ENCODE measurements at places on chromosomes 2 and 18.

DNA sequence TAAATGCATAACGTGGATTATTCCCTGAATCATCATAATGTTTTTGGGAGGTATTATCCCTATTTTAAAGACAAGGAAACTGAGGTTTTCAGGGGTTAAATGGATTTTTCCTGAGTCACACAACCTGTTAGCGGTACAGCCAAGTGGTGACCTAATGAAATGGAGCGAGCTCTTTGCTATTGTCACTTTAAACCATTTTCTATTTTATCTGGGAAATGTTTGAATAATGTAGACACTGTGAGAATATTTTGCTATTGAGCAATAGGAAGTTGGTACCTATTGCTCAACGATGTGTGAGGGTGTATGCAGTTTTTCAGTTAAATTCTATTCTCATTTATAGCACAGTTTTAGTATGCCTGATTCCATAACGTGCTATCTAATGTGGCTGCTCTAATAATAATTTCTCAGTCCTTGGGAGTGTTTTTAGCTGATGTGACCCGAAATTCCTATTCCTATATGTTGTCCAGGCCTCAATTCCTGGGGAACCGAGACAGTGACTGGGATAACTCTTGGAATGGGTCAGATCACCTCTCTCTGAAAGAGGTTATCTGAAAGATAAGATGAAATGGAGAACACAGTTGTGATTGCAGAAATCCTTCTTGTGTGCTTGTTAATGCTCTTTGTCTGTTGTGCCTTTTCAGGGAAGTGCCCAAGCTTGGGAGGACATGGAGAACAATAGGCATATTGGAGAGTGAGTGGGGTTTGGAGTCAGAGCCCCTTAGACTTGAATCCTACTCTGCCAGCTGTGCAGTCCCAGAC lies 38.4 kb downstream of the ABCB11 start:
- no peak for DNase-seq

- DNase-seq: no peak
These were observed 101.7 kb downstream of the STK39 start for GRCh38 chr2:168145426-168146310.

GRCh38 chr2:216741223-216741593 lies 45.9 kb upstream of the IGFBP5 start:
- no peak for DNase-seq

DNA sequence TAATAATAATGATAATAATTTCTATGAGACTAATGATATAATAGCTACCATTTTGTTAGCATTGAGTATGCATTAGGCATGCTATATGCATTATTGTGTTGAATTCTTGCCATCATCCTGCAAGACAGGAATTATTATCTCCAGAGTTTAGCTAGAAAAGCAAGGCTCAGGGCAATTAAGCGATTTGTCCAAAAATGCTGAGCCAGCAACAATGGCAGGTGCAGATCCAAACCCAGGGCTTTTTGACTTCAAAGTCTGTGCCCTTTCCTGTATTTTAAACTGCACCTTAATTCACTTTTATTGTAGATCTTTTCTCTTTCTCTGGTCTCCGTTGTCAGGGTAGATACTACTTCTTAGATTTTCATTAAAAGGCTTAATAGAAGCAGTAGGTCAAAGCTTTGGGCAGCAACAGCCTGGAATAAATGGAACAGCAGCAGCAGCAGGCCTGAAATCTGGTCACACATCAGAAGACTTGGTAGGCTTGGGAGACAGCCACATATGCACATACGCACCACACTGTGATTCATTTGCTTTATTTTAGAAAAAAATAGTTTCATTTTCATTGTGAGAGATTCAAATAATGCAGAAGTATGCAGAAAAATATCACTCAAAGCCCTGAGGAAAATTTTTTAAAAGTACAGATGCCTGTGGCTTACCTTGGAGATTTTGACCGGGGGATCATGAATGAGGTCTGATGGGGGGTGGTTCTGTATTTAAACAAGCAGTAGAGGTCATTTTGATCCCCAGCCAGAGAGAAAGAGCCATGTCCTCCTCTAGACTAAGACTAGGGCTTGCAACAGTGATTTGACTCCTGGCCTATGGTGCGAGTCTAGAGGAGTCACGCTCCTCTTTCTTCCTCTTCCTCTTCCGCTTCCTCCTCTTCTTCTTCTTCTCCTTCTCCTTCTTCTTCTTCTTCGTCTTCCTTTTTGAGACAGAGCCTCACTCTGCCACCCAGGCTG lies 455.7 kb downstream of the TSN start:
- DNase-seq: no peak

- DNase-seq: no peak
These were observed 106.7 kb downstream of the METTL8 start for GRCh38 chr2:171327043-171327496.

DNA sequence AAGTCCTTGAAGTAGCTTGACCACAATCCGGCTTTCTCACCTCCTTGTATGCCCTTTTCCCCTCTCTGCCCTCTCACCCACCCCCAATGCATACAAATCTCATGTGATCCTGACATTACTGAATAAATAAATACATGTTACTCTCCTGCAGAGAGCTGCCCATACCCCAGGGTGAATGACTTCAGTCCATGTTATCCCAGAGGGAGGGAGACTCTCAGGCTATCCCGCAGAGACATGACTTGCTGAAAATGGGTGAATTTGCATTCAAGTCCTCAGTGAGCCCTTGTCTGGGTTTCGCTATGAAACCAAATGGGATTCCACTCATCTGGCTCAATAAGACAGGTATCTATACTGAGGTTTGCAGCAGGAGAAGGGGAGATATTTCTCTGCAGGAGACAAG lies 168.5 kb downstream of the FHOD3 start:
- no peak for DNase-seq

DNA sequence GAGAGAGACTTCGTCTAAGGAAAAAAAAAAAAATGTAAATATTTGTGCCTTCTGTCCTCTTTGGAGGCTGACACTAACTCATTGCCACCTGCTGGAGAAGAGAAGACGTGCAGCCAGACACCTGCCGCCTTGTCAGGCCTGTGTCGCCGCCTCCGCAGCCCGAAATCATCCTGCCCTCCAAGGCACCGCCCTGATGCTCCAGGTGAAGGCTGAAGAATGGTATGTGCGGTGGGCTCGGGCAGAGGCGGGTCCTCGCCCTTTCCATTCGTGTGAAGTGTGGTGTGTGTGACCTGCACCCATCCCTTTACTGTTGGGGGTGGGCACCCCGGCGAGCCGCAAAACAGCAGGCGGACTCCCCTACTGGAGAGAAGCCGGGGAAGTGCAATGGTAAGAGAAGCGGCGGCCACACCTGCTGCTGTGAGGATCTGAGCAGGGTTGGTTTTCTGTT lies 60.4 kb downstream of the FAM161A start:
- DNase-seq: no peak

Data from C1 segment of cervical spinal cord (tissue), 14 donors.